ENCODE measurements at places on chromosomes 16 and 17. TPM values are rescaled to one million over a fixed set of nuclear protein-coding genes. Genes with fewer than 3 reads are reported as not detected.

The PMFBP1 gene
- 0.21 TPM for total RNA-seq

The GDE1 gene
- 49.7 TPM for total RNA-seq

- no peak for DNase-seq
Observed at GRCh38 chr17:55699181-55699860, 23.3 kb downstream of the TMEM100 start.

GRCh38 chr17:2362416-2362815 lies 25.1 kb downstream of the SGSM2 start:
- DNase-seq = no peak

DNA sequence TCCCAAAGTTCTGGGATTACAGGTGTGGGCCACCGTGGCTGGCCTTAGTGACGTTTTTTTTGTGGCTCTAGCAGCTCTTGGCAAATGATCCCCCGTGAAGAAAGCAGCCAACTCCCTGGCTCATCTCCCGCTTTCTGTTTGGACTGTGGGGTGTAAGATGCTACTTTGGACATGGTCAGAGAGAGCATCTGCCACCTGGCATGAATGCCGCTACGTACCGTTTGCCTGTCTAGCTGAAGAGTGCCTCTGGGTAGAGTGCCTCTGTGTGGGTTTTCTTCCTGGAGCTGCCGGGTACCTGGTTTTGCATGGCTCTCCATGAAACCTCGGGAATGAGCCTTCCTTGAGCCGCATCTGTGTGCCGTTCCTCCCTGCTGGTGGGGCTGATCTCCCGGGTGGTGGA lies 34.3 kb downstream of the NDEL1 start:
- DNase-seq = no peak

DNA sequence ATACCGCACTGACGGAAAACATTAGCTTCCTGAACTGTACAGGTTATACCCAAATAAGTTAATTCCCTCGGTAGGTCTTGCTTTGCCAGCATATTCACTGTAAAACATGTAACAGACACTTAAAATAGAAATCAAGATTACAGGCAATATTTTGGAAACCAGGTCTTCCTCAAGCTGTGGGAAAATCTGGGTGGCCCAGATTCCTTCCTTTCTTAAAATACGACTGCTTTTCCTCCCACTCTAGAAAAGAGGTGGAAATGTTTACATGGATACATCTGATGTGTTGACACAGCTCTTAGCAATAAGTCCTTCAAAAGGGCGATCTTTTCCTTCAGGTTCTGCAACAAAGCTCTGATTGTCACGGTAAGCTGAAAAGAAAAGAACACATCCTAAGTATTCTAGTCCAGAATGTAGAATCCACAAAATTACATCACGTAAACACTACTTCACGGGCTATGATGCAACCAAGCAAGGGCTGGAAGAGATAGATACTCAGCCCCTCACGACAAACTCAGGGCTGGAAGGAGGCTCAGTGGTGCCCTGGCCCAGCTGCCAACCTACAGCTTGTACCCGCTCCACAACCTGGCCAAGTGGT lies 18.4 kb downstream of the STX8 start:
- DNase-seq = no peak

DNA sequence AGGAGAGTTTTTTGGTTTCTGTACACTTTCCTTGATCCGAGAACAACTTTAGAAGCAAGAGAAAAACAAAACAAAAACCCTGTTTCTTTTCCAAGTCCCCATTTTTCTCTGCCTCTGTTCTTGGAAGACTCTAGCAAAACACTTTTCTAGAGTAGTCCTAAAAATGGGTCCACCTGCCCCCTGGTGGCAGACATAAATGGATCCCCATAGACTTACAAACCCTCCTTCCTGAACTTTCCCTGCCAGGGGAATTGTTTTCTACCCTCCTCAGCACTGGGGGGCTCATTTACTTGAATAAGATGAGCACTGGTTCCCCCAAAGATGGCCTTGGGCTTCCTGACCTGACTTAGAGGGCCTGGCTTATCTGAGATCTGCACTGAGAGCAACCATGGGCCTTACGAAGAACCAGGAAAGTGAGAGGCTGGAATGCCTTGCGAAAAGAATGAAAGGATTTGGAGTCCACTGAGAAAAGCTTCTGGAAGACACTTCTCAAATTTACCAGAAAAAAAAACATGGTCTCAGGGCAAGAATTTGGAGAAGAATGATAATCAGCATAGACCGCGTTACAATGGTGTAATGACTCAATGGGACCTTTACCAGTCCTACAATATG lies 48.0 kb upstream of the CDYL2 start:
- DNase-seq = peak; percentile 10

GRCh38 chr17:30782206-30782605 lies 42.3 kb downstream of the CRLF3 start:
- no peak for DNase-seq
